ENCODE measurements at places on chromosomes 5 and 9.

GRCh38 chr9:89138463-89139390, 39.9 kb downstream of the SHC3 start:
- no peak for DNase-seq

DNA sequence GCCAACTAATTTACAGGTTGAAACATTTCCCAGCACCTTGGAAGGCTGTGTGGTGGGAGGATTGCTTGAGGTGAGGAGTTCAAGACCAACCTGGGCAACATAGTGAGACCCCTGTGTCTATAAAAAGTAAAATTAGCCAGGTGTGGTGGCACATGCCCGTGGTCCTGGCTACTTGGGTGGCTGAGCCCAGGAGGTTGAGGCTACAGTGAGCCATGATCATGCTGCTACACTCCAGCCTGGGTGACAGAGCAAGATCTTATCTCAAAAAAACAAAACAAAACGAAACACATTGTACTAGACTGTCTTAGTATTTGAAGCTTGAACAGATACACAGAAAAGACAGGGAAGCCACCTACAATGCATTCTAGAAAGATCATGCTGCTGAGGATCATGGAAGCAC, 2.8 kb upstream of the HSDL2 start:
- DNase-seq = no peak

DNA sequence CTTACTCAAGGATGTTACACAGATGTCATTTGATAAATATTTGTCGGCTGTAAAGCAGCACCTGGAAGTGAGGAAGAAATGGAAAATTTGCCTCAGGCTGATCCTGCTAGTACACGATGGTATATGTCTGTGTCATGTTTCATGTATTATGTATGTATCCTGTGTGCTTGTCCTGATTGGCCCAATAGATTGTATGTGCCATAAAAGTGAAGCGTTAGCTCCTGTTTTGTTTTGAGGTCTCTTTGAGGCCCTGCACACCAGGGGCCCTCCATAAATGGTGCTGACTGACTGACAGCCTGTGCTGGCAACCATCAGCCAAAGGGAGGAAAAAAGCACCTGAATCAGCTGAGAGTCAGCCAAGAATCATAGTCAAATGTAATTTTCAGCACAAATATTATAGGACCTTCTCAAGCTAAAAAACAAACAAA, 11.8 kb upstream of the LNPEP start:
- DNase-seq = peak; percentile 23

DNA sequence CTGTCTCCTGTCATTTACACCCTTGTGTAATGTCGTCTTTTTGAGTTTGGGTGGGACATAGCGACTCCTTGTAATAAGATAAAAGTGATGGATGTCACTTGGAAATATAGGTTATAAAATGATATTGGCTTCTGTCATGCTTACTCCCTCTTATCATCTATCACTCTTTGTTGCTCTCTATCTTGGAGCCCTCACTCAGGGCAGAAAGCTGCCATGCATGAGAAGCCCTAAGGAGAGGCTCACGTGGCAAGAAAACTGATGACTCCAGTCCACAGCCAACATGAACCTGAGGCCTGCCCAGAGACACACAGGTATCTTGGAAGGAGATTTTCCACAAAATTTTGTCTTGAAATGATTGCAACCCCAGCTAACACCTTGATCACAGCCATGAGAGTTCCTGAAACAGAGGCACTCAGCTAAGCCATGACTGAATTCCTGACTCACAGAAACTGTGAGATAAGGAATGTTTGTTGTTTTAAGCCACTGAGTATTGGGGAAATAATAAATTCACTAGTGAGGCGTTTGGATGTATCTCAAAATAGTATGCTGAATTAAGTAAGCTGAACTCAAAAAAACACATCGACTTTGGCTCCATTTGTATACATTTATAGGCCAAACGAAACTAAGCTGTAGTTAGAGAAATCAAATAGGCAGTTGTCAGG, 216.7 kb downstream of the CDH18 start:
- DNase-seq = no peak

GRCh38 chr5:122408592-122409224, 96.7 kb downstream of the SNCAIP start:
- no peak for DNase-seq

DNA sequence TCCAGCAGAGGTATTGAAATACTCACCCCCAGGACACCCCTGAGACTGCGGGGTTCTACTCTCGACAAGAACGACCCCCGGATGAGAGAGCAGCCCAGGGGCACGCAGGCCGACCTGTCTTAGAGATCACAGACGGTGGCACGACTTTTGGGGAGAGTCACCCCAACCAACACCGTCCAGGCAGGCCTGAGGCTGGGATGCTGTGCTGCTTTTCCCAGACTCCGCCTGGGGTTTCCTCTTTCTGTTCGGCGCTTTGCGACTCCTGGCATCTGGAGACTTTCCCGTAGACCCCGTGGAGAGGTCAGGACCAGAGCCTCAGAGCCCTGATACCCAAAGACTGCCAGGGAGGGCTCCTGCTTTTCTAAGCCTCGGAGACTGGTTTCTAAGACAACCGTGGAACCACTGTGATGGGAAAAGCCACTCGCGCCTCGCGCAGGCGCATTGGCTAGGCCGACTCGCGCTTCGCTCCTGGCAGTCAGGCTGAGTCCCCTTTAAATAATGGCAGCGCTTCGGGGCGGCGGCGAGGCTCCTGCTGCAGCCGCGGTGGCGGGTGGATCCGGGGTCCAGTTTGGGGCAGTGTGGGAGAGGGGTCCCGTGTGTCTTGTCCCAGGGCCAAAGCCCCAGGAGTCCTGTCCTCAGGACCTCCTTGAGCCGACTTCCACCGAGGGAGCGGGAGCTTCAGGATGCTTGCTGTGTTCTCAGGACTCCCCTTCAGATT, 484.0 kb downstream of the SPATA31A7 start:
- no peak for DNase-seq
